Smooth muscle cell of trachea (primary cell): ENCODE measurements at places on chromosomes 6 and 20. TPM values are rescaled to one million over a fixed set of nuclear protein-coding genes. Genes with fewer than 3 reads are reported as not detected.

SYCP2L gene
- total RNA-seq, result not detected in 2 replicates

EYA2 gene
- total RNA-seq, result 0.44 and 1.5 TPM in 2 replicates

POU5F1 gene
- 0.33 TPM in 1 of 2 replicates, not detected in the other for total RNA-seq

CDKN1A gene
- 351 and 1,000 TPM in 2 replicates for total RNA-seq

SLC12A5 gene
- total RNA-seq, result 0.17 TPM in 1 of 2 replicates, not detected in the other

LRRC73 gene
- 0.15 and 0.50 TPM in 2 replicates for total RNA-seq

BPIFA1 gene
- not detected in 2 replicates for total RNA-seq

GPR6 gene
- total RNA-seq, result not detected in 2 replicates

ULBP1 gene
- total RNA-seq, result 0.44 and 0.50 TPM in 2 replicates

PSMB1 gene
- total RNA-seq, result 175 and 342 TPM in 2 replicates

BMP6 gene
- total RNA-seq, result 0.87 and 1.3 TPM in 2 replicates

CTAGE9 gene
- total RNA-seq, result not detected in 2 replicates

DPPA5 gene
- total RNA-seq, result not detected in 2 replicates

TOX2 gene
- 3.5 TPM in 2 replicates for total RNA-seq

UBE2C gene
- 3.0 and 27.8 TPM in 2 replicates for total RNA-seq

TJAP1 gene
- 11.2 and 12.4 TPM in 2 replicates for total RNA-seq

CYP39A1 gene
- total RNA-seq, result 1.3 and 1.7 TPM in 2 replicates

RALGAPB gene
- total RNA-seq, result 32.7 and 37.1 TPM in 2 replicates
